ENCODE measurements at places on chromosomes 7 and 10.

DNA sequence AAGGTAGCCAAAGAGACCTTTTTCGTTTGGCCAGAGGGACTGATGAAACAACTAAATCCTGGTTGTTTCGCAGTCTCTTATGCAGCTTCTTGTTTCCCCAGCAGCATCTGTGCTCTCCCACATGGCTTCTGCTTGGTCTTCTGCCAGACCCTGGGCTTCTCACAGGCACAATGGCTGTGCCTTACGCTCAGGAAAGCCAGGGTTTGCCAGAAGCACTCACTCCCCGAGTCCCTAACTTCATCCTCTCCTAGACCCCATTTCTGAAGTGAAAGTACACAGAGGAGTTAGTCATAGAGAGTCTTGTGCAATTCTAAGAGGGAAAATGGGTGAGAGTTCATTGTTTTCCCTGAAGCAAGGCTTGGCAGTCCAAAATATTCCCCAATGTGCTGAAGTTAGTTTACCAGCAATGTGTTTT is 121.7 kb downstream of the EVX1 start:
- no peak for DNase-seq

GRCh38 chr10:76430061-76430645 is 998.7 kb downstream of the LRMDA start:
- no peak for DNase-seq

DNA sequence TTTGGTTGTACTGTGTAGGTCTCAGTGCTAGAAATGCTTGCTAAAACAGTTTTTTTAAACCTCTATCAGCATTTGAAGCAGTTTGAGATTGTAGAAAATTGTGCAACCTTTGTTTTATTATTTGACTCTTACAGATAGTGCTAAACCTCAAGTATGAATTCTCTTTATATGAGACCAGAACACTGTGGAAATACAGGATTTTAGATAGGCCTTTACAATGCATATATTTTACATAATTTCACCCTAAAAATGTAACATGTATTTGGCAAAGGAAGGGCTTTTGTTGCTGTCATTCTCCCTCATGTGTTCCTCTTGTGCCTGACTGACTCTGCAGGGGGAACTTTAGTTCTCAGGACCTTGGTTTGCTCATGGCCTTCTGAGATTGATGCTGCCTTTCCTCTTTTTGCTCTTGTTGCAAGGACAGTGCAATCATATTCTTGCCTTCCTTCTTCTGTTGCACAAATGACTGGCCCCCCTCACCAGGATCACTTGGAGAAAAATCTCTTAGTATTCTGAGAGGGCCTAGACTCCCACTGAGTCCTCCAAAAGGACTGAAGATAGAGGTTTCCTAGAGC is 188.7 kb downstream of the PPP1R9A start:
- DNase-seq: no peak

GRCh38 chr10:110430340-110431273 is 67.1 kb upstream of the DUSP5 start:
- no peak for DNase-seq

DNA sequence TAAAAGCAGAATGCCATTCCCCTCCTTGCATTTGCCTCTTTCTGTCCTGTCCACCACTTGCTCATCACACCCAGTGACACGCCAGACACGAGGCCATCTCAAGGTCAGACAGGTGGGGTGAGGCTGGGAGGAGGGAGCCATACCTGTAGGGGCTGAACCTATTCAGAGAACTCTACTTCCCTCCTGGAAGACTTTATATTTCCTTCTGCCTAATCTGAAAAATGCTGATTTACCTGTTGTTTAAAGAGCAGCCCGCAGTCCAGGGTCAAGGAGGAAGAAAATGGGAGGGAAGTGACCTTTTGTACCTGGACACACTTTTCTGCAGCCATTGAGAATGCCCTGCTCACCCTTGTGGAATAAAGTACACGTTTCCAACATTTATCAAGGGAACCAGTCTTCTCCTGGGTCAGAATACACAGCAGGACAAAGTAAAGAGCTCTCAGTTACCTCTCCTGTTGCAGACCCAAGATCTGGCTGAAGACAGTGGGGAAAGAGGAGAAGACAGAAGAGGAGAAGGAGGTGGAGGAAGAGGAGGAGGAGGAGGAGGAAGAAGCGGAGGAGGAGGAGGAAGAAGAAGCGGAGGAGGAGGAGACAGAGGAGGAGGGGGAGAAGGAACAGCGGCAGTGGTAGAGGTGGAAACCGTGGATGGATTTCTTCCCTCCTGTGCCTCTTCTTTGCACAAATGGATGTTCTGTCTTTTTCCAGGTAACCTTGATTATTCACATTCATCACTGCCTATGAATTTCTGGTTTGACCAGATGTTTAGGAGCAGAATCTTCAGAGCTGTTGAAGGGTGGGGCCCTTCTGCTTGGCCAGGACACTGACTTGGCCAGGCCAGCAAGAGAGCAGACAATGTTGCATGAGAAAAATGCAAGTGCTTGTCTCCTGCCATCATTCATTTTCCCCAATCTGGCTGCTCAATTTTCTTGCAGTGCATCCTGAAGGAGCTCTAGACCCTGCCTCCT is 1.2 kb upstream of the BLNK start:
- DNase-seq: no peak

- DNase-seq: no peak
Measured at GRCh38 chr10:31974434-31975124, 45.9 kb upstream of the ARHGAP12 start.

GRCh38 chr10:84447701-84448400 is 119.5 kb downstream of the CCSER2 start:
- DNase-seq: no peak

Data from activated T-cell treated with anti-CD3 and anti-CD28 coated beads for 1 hour (primary cell).